ENCODE measurements at places on chromosomes 12 and 14.

GRCh38 chr12:25585021-25585523, 32.0 kb upstream of the LMNTD1 start:
- DNase-seq = no peak

- DNase-seq = no peak
Observed at GRCh38 chr14:49494836-49495235, 91.3 kb downstream of the RPS29 start.

GRCh38 chr12:117792471-117792870, 176.3 kb downstream of the KSR2 start:
- DNase-seq = no peak

GRCh38 chr14:80269353-80269925, 58.1 kb upstream of the DIO2 start:
- no peak for DNase-seq

DNA sequence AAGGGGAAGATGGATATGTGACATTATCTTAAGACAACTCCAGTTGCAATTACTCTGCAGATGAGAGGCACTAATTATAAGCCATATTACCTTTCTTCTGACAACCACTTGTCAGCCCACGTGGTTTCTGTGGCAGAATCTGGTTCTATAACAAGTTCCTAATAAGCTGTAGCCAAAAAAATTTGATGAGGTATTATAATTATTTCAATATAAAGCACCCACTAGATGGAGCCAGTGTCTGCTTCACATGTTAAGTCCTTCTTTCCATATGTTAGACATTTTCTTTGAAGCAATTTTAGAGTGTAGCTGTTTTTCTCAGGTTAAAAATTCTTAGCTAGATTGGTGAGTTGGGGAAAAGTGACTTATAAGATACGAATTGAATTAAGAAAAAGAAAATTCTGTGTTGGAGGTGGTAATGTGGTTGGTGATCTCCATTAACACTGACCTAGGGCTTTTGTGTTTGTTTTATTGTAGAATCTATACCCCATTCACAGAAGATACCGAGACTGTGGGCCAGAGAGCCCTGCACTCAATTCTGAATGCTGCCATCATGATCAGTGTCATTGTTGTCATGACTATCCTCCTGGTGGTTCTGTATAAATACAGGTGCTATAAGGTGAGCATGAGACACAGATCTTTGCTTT, 36.9 kb downstream of the PSEN1 start:
- DNase-seq = no peak

GRCh38 chr12:79415746-79416435, 274.9 kb downstream of the PAWR start:
- DNase-seq = no peak

DNA sequence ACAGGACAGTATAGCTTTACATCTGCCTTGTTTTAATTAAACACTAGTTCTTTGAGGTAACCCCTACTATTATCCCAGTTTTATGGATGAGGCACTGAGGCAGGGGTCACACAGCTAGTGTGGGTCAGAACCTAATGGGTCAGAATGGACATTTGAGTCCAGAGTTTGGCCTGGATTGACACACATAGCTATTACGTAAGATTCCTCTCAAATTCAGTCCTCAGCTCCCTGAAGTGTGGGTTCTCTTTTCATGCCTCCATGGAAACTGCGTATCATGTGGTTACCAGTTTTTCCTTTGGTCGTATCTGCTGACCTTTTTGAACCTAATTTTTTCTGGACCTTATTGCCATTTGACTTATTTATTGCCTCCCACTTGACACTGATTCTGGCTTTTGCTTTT, 40.4 kb downstream of the PSEN1 start:
- no peak for DNase-seq

DNA sequence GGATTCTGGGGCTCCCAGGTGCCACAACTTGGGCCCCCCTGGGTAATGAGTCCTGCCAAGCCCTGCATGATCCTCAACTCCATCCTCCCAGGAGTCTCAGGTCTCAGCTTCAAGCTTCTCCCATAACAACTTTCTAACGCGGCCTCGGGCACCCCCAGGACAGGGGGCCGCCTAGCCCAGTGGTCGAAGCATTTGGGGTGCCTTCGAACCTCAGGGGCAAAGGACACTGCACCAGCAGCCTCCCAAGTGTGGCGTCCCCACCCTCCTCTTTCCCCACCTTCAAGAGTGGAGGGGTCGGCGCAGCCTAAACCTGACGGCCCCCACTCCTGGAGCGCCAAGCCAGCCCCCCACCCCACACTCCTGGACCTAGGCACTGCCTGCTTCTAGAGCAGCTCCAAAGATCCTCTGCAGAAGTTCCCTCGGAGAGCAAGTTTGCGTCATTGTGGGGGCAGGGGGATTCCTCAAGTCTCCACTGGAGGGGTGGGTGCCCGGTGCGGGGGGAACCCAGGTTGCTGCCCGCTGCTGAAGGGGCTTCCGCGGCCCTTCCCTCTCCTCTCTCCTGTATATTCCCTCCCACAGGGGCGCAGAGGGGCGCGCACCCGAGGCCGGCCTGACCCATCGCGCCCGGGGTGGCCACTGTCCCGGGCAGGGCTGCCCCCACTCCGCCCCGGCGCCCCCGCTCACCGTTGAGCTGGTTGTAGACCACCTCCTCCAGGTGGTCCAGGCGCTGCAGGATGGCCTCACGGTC, 933 bp downstream of the GALNT9 start:
- no peak for DNase-seq

DNA sequence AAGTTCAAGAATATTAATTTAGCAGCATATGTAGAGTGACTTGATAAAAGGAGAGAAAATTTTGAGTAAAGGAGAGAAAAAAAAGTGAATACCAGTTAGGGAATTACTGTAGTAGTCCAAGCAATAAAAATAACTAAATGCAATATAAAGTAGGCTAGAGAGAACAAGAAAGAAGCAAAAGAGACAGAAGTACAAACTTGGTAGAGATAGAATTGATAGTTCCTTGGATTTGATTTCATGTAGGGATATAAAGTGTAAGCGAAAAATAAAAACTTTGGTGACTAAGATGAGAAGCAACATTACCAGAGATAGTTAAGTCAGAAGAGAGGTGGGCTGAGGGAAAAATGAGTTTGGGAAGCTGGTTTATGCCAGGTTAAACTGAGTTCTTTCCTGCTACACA, 252.4 kb downstream of the SEC23A start:
- no peak for DNase-seq

DNA sequence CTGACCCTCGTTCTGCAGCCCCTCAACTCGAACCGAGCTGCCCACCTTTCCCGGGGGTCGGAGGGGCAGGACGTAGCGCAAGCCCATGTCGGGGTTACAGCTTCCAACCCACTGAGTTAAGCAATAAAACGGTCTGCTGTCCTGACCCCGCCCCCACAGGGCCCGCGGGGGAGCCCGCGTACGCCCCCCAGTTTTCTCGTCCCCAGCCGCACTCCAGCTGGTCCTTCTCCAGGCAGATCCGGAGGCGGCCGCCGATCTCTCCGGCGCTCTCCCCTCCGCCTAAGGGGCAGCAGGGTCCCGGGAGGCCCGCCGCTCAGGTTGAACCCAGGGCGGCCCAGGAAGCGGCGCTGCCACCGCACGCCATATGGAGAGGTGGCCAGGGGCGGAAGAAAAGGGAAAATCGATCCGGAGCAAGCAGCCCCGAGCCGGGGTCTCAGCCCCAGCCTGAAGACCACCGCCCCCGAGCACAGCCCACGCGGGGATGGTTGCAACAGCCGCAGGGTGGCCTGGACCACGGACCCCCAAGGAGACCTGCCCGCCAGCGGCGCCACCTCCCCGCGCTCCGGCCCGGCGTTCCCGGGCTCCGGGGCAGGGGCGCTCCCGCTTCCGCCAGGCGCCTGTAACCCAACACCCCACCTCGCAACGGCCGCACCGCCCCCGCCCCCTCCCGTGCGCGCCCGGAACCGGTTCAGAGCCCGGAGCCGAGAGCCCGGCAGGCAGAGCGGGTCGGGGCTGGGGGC, 760 bp downstream of the ACTN1 start:
- peak; percentile 72 for DNase-seq

- DNase-seq = no peak
Observed at GRCh38 chr12:11811008-11811407, 161.5 kb downstream of the ETV6 start.

DNA sequence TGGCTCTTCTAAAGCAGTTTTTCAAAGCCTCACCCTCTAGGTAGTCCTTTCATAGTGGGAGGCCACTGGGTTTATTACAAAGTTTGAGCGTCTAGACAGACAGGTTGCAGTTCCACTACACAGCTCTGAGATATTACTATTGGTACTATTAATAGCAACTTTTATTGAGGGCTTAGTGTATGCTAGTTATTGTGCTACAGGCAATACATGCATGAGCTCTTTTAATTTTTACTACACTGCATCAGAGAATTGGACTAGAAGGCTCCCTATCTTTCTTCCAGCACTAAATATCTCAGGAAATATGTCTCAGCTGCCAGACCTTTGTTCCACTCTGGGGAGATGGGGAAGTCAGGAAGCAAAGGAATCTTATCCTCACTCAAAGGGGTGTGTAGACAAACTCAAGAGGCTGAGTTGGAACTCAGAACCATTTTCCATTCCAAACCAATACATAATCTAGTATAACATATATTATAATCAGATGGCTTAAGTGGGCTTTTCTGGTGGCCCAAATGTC, 161.8 kb upstream of the SLC38A2 start:
- no peak for DNase-seq

- DNase-seq = no peak
Observed at GRCh38 chr12:83818881-83819280, 1093.7 kb downstream of the SLC6A15 start.

- no peak for DNase-seq
Observed at GRCh38 chr14:103227094-103227768, 104.0 kb downstream of the TNFAIP2 start.

DNA sequence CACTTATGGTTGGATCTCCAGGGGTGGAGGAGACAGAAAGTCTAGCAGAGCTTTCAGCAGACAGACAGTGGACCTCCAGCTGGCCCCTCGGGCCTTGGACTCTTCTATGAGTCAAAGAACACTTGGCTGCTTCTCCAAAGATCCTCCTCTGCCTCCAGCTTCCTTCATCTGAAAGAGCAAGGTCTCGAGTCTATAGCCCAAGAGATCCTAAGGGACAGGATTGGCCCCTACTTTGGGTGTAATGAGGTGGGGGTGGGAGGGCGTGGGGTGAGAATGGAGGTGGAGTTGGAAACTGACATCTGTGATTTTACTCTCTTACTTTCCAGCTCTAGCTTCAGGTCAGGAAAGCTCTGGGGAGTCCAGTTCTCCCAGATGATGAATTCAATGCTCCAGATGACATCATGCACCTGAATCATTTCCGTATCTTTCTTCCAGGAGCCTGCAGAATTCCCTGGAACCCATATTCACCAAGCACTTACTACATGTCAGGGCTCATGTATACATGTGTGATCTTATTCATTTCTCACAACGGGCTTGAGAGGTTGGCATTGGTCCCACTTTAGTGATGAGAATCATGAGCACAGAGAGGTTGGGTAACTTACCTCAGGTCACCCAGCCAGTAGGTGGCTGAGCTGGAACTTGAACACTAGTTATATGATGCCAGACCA, 10.2 kb upstream of the PGF start:
- no peak for DNase-seq

DNA sequence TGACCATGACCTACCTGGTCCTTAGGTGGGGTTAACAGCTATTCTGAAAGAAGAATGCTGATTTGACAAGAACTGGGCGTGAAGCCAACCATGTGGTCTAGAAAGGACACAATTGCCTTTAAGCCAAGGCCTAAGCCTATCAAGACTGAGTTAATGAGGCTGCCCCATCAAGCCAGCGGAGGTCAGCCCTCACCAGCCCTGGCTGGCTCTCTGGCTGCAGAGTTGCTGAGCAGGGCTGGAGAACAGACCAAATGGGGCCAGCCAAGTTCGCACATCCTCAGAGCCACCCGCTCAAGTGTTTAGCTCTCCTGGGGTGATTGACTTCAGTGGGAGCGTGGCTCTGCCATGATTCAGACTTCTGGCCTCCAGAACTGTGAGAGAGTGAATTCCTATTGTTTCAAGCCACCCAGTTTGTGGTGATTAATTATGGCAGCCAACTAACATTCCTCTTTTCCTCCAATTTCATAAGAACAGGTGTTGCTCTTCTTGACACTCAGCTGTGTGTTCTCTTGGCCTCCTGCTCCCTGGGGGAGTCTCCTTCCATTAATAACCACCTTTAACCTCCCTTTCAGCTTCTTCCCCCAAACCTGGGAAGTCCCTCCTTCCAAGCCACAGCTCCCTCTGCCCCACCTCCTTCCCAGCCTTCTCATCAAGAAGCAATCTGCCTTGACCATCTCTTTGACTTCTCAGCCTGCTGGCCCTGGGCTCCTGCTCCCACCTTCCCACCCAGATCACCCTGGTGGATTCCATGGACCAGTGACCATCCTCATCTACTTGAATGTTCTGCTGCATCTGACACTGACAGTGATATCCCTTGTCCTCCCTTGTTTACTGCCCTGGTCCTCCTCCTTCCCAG, 5.3 kb upstream of the SERPINA5 start:
- DNase-seq = no peak

DNA sequence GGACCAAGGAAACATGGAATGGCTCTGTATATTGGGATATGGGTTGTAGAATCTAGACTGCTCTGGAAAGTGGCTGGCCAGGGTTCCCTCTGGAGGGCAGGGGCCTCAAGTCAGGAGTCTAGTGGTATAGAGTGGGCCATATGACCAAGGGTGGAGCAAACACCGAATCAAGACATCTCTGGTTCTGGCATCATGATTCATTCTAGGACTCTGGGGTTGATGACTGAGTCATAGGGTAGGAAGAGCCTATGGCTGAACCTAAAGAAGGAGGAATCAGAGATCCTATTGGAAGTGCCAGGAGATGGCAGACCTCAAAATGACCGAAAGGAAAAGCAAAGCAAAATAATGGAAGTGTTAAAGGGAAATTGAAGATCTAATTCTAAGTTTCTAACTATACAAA, 356.4 kb upstream of the PRICKLE1 start:
- no peak for DNase-seq

GRCh38 chr12:32497864-32498263, 98.5 kb downstream of the FGD4 start:
- no peak for DNase-seq

- DNase-seq = peak; percentile 88
Observed at GRCh38 chr12:122182887-122183587, at the start of gene LRRC43. Gene LRRC43 (plus strand): TSS chr12:122183123. CDS start chr12:122183145, 22 bp downstream.

DNA sequence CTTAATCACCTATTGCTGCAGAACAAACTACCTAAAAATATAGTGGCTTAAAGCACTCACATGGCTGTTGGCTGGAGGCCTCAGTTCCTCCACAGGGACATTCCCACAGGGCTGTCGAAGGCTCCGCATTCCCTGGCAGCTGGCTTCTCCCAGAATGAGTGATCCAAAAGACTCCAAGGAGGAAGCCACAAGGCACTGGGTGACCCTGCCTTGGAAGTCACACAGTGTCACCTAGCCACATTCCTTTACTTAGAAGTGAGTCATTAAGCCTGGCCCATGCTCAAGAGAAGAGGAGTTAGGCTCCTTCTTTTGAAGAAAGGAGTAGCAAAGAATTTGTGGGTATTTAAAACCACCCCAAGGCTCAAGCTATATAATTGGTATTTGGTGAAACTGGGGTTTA, 63.9 kb upstream of the MAP1LC3B2 start:
- no peak for DNase-seq

All from glutamatergic neuron (in vitro differentiated cells).